ENCODE measurements at places on chromosomes 4 and X. TPM values are rescaled to one million over a fixed set of nuclear protein-coding genes. Genes with fewer than 3 reads are reported as not detected.
A peak's percentile ranks its signal among the peaks of the same experiment; 100 is the strongest.

TASL gene
- not detected for total RNA-seq

DNA sequence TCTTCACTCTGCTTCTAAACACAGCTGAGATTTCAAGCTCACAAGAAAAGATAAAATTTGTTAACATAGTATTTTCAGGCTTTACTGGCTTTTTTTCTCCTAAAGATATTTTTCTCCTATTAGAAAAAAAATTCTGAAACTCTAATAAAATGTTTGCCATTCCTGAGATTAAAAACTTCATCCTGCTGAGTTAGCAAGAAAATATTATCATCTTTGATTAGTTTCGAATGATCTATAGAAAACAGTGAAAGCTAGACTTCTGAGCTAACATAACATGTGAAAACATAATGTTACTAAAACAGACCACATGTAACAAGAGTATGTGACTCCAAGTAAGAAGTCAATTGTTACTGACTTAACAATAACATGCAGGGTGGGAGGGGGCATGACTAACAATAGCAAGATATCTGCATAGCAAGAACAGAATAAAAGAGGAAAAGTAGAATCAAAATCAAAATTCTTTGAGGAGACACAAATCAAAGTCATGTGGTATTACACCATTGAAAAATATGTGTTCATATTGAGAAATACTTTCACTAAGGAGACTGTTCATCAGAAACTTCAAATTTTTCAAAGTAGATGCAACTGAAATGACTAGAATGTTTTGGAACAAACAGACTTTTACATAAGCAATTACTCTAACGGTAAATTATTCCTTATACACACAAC, 14.5 kb downstream of the TBCK start:
- DNase-seq, result no peak

DNA sequence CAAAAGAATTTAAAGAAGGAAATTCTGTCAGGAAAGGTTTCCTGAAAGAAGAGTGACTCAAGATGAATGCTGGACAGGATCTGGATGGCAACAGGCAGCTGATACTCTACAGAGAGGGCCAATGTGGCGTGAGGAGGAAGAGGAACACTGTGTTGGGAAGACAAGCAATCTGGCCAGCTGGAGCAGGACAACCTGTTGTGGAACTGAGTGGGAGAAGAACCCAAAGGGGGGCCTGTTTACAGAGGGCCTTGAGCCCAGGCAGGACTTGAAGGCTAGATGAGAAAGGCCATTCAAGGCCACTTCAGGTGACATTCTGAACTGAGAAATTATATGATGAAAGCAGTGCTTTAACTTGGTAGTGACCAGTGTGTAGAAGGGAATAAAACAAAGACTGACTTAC, 8.5 kb downstream of the OTUD4 start:
- DNase-seq, result no peak

DNA sequence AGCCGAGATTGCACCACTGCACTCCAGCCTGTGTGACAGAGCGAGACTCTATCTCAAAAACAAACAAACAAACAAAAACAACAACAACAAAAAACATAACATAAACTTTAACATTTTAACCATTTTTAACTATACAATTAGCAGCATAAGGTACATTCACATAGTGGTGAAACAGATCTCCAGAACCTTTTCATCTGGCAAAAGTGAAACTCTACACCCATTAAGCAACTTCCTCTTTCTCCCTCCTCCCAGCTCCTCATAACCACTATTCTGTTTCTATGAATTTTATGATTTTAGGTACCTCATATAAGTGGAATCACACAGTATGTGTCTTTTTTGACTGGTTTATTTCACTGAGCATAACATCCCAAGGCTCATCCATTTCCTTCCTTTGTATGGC, 103.6 kb downstream of the FAM13A start:
- no peak for DNase-seq

DNA sequence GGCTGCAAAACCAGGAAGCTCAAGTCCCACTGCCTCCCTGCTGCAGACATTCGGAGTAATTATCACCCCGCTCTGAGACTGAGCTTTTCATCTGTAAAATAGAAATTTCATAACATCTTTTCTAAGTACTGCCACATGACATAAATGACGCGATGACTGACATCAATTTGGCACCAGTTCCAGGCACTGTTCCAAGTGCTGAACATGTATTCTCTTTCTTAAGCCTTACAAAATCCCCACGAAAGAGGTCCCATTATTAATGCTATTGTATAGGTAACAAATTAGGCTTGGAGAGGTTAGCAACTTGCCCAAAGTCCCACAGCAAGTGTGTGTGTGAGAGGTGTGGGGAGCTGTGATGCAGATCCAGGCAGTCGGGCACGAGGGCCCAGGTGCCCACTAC, 56.4 kb downstream of the SLC2A9 start:
- peak; percentile 13 for DNase-seq

ANKRD37 gene
- total RNA-seq, result 42.5 TPM

NXF2B gene
- total RNA-seq, result 0.16 TPM

- DNase-seq, result no peak
These were observed 1.1 kb downstream of the TAFAZZIN start for GRCh38 chrX:154412468-154412867.

DNA sequence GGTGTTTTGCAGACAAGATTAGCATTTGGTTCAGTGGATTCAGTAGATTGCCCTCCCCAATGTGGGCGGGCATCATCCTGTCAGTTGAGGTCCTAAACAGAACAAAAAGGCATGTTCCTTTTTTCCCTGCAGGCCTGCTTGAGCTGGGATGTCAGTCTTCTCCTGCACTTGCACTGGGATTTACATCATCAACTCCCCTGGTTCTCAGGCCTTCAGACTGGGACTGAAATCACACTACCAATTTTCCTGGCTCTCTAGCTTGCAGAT, 278.9 kb upstream of the FTHL17 start:
- DNase-seq, result no peak

CT45A2 gene
- total RNA-seq, result not detected

GRCh38 chr4:150875367-150875766, 139.7 kb downstream of the LRBA start:
- peak; percentile 8 for DNase-seq

DNA sequence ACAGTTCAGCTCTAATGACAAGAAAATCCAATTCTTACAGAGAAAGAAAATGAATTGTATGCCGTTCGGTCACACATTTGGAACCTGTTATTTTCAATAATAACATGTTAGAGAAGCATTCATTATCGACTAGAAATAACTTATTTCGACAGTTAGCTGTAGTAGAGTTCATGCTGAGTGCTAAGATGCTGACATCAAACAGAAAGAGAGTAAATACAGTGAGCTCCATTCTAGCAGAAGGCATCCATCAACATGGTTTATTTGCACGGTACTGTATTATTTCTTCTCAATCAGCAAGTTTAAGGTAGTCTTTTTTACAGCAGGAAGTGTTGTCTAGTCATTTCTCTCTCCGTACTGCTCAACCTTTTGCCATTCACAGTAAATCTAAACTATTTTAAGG, 732.1 kb downstream of the STIM2 start:
- DNase-seq, result no peak

NHS gene
- 0.05 TPM for total RNA-seq

DNA sequence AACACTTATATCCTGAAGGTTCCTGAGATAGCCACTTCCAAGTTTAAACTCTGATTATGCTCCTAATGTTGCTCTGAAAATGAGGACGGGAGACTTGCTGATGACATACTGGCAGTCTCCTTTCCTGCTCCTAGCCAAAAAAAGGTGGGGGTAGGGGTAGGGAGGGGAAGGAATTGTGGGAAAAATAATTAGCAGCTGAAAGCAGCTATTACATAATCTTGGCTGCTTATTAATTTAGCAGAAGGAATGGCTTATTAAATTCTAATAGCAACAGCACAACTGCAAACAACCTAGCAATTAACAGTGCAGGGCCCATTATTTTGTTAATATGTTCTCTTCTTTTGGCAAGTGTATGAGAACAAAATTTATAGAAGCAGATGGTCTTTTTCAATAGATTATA, 2.0 kb upstream of the AP1S2 start:
- no peak for DNase-seq
